ENCODE measurements at places on chromosomes 16 and 17. TPM values are rescaled to one million over a fixed set of nuclear protein-coding genes. Genes with fewer than 3 reads are reported as not detected.
A peak's percentile ranks its signal among the peaks of the same experiment; 100 is the strongest.

DNA sequence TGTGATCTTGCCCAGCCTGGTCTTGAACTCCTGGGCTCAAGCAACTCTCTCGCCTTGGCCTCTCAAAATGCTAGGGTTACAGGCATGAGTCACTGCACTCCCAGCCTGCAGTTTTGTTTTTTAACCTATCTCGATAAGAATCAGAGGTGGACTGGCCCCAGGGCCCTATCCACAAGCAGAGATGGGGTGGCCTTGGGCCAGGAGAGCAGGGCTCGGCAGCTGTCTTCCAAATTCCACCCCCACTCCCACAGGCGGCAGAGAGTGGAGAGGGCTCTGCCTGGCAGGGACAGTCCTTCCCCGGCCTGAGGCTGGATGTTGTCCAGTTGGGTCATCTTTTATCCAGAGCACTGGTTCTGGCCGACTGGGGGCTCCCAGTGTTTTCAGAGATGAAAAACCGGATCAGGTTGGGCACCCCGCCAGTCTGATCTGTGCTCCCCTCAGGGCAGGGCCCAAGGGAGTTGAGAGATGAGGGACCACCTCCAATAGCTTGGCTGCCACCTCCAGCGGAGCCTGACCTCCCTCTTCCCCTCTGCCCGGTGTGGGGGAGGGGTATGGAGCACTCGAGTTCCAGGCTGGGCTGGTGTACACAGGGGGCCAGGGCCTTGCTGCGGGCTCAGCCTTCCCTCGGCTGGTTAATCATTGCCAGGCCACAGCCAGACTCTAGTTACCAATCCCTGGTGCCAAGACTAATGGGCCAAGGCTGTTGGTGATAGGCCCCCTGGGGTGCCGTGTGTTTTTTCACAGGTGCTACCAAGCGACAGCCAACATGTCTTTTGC, 30.3 kb upstream of the MYO15B start:
- DNase-seq: peak; percentile 95

DNA sequence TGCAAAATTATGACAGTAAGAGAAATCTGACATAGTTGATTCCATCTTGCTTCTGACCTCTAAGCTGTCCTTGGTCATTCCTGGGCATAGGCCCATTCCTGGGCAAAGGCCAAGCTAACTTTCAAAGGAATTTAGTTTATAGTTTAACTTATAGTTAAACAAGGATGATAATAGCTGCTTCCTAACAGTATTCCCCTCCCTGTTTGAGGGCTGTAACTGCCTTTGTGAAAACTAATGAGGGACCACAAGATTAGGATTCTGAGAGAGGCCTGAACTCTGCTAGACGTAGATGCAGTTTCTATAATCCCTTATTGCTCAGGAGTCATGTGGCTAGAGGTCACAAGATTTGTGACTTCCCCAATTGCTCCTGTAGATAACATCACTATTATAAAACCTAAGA, 80.2 kb upstream of the ASIC2 start:
- DNase-seq: no peak

- DNase-seq: no peak
Measured at GRCh38 chr16:57637020-57637419, 8.6 kb downstream of the ADGRG1 start.

ZNF319 gene
- polyA plus RNA-seq: 3.3 TPM

GRCh38 chr16:65219786-65220185, 97.9 kb upstream of the CDH11 start:
- DNase-seq: no peak

GRCh38 chr17:37512442-37513068, 22.9 kb downstream of the DUSP14 start:
- DNase-seq: no peak

DNA sequence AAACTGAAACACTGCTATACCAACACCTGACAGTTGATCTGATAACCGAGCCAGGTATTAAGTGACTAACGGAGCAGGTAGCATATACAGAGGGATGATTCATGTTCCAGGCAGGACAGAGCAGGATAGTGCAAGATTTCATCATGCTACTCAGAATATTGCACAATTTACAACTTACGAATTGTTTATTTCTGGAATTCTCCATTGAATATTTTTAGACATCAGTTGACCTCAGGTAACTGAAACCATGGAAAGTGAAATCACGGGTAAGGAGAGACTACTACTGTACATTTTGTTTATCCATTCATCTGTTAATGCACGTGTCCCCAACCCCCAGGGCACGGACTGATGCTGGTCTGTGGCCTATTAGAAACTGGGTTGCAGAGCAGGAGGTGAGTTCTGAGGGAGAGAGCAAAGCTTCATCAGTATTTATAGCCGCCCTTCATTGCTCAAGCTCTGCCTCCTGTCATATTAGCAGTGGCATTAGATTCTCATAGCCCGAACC, 14.5 kb upstream of the PPM1E start:
- DNase-seq: no peak

SPNS2 gene
- polyA plus RNA-seq: 10.4 TPM

DNA sequence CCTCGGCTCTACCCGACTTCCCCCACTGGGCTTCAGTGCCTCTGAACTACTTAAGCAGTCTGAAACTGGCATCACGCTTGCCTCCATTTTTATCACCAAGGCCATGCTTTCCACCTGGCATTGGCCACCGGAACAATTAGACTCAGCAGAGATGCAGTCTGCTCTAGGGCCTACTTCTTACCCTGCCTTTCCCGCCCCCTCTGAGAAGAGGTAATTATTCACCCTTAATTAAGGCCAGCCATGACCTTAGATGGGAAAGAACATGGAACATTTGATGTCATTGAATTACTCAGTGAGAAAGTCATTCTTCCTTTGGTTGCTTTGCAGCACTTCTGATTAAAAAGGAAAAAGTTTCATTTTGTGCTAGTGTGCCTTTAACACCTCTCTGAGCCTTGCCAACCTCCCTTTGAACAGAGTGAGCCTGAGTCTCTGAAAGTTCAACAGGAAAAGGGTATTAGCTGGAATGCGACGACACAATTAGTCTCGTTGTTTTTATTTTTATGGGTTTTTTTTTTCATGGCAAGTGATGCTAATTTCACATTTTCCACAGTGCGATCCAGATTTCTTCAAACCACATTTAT, 60.9 kb upstream of the TNRC6A start:
- DNase-seq: peak; percentile 59

FBRS gene
- polyA plus RNA-seq: 18.3 TPM

DNA sequence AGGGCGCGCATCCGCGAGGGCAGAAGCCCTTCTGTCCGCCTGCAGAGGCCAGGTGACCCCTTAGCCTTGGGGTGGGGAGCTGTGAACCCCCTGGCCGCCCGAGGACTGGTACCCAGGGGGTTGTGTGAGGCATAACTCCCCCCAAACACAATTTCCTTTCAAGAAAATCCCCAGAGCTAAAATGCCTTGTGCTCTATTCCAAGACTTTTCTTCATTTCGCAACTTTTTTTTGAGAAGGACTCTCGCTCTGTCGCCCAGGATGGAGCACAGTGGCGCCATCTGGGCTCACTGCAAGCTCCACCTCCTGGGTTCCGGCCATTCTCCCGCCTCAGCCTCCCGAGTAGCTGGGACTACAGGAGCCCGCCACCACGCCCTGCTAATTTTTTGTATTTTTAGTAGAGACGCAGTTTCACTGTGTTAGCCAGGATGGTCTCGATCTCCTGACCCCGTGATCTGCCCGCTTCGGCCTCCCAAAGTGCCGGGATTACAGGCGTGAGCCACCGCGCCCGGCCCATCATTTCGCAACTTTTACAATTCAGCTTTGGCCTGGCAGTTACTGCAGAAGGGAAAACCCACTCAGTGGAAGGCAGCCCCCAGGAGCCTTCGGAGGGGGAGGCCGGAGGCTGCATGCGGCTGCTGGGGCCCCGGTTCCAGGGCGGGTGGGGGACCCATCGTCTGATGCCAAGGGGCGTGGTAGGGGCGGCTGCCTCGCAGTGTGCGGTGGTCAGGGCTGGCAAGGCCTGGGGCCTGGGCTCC, 963 bp upstream of the APRT start:
- peak; percentile 77 for DNase-seq

DNA sequence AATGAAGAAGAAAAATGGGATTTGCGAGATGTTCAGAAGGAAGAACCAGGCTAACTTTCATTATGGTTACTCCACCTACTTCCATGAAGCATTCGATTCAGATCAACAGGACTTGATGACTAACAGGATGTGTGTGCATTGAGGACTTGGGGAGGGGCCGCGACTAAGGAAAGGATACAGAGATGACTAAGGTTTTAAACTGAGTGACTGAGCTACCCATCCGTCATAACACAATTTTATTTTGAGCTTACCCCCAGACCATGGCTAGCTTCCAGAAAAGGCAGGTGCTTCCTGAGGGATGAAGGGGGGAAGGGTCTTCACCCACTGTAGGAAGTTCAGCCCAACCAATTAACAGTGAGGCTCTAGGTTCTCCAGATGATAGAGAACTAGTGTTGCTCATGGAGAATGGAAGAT, 2.5 kb upstream of the CDYL2 start:
- DNase-seq: no peak

GRCh38 chr16:75043175-75043895, 44.5 kb downstream of the ZNRF1 start:
- no peak for DNase-seq

ZFPM1 gene
- 7.0 TPM for polyA plus RNA-seq

FADS6 gene
- 0.92 TPM for polyA plus RNA-seq

- no peak for DNase-seq
Measured at GRCh38 chr17:47949946-47950345, 7.7 kb downstream of the PRR15L start.

HCFC1R1 gene
- 29.7 TPM for polyA plus RNA-seq

DNA sequence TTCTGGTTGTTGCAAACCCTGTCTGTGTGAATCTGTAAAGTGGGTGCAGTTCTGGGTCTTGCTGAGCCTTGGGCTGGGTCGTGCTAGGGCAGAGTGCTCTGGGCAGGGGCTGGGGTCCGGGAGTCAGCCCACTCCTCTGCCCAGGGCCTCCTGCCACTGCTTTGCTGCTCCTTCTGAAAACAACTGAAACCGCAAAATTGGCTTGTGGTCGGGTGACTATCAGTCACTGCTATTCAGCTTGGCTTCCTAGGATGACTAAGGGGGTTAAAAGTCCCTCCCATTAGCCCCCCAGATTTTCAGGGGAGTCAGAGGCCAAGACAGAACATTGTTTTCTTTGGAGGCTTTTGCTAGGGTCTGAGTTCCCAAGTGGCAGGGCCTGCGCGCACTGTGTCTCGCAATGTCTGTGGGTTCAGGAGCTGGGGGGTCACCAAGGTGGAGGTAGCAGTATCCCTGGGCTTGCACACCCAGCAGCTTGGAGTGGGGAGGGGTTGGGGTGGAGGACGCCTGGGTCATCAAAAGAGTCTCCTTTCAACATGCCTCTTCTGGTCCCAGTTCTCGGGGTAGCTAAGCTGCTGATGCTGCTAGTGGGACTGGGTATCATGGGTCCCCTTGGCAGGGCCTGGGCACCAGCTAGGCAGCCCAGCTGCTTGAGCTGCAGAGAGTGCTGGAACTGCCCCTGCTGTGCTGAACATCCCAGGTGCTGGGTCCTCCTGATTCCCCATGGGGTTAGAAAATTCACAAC, 13.5 kb upstream of the TBX21 start:
- DNase-seq: no peak

GRCh38 chr17:61196302-61196704, 203.3 kb upstream of the TBX2 start:
- DNase-seq: no peak

DNA sequence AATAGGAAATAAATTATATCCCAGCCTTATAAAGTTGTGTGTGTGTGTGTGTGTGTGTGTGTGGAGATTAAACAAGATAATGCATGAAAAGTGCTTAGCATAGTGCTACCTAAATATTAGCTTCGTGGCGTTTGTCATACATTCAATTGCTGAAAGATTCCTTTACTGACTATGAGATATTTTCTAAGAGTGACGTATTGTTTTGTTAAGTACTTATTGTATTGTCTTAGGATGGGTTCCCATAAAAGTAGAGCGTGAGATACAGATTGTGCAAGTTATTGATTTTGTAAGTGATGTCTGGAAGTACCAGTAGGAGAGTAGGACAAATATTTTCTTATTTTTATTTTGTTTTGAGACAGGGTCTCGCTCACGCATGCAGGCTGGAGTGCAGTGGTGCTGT, 730.0 kb downstream of the CDH8 start:
- DNase-seq: no peak

- DNase-seq: no peak
Measured at GRCh38 chr17:10460062-10460461, 9.3 kb downstream of the MYH4 start.

DNA sequence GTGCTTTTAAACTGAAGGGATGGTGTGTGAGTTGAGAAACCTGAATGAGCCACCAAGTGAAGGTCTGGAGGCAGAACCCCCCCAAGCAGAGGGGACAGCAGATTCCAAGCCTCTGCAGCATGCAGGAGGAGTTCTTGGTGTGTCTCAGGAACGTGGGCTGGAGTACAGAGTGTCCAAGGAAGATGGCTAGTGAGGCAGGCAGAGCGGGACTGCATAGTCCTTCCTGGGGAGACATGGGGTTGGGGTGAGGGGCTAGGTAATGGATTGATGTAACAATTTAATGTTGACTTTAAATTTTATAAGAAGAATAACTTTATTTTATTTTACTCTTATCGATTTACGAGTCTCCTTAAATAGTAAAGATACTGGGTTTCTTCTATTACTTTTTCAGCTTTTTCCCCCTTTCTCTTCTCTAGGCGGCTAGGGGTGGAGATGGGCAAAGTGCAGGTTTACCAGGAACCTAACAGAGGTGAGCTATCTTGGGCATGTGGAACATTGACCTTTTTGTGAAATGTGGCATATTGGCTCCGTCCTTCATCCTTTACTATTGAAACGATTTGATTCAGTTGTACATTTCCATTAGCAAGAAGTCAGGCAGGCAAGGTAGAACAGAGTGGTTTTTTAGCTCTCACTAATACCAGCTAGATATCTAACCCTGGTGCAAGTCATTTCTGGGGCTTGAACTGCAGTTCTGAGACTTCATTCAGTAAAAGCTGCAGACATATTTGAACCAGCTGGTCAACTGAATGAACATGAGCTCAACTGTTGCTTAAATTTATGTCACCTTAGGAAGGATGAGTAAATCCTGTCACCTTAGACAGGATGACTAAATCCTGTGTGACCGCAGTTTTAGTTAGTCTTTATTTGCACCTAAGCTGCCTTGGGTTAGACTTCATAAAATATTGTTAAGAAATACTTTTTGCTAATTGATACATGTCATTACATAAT, 9.2 kb downstream of the PRPSAP2 start:
- no peak for DNase-seq

DNA sequence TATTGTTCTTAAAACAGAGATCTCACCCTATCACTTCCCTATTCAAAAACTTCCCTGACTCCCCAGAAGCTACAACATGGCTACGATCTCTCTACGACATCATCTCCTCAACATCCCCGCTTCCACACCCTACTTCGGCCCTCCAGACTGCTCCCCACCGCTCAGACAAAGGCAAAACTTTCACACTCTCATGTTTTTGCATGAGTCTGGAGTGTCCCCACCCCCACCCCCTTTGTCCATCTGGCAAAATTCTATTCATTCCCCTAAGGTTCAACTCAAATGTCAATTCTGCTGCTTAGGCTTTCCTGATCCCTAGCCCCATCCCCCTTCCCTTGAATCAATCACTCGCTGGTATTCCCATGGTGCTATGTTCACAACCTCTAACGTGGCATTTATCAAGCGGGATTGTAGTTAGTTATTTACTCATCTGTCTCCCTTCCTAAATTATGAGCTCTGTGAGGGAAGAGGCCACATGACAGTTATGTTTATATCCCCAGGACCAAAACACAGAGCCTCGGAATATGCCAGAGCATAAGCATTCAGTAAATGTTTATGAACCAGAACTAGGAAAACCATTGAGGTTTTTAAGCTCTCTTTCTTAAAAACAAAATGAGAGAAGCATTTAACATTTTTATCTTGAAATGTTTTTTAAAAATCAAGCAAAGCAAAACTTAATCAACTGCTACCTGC, 55.9 kb downstream of the STX8 start:
- no peak for DNase-seq

RNF157 gene
- polyA plus RNA-seq: 3.0 TPM

ELMO3 gene
- polyA plus RNA-seq: 4.6 TPM

All from adrenal gland (tissue), 19 donors.